ENCODE measurements at places on chromosomes 2 and 18. TPM values are rescaled to one million over a fixed set of nuclear protein-coding genes. Genes with fewer than 3 reads are reported as not detected.

- no peak for DNase-seq
Observed at GRCh38 chr2:8546612-8547283, 135.1 kb upstream of the ID2 start.

GRCh38 chr2:172101821-172102390 is 794 bp downstream of the DLX2 start:
- no peak for DNase-seq

SFT2D3 gene
- polyA plus RNA-seq = not detected

CROCC2 gene
- not detected for polyA plus RNA-seq

- no peak for DNase-seq
Observed at GRCh38 chr2:9086465-9086864, 83.0 kb upstream of the MBOAT2 start.

GRCh38 chr2:108189316-108189715 is 50.5 kb upstream of the SULT1C3 start:
- no peak for DNase-seq

- DNase-seq = no peak
Observed at GRCh38 chr2:9403924-9404323, 19.4 kb downstream of the ITGB1BP1 start.

DNA sequence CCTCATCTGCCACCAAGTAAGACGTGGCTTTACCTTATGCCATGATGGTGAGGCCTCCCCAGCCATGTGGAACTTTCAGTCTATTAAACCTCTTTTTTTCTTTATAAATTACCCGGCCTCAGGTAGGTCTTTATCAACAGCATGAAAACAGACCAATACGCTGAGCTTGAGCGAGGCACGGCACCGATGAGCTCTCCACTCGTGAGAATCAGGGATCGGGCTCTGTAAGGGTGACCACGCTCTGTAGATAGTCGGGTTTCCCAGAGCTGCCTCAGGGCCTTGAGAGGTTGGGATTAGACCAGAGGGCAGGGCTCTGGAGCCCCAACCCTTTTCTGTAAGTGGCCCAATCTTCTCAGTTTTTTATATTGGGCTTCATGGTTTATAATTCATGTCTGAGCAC is 360.3 kb upstream of the MYT1L start:
- DNase-seq = no peak

REG3A gene
- polyA plus RNA-seq = not detected

METTL21A gene
- 33.1 TPM for polyA plus RNA-seq

- DNase-seq = peak; percentile 40
Observed at GRCh38 chr2:6866275-6866671, 566 bp upstream of the CMPK2 start.

ABCG5 gene
- 0.50 TPM for polyA plus RNA-seq

- DNase-seq = no peak
Observed at GRCh38 chr18:68418881-68419280, 296.0 kb downstream of the TMX3 start.

- no peak for DNase-seq
Observed at GRCh38 chr2:150286730-150287362, 200.6 kb downstream of the RND3 start.

TSPYL6 gene
- polyA plus RNA-seq = not detected

- no peak for DNase-seq
Observed at GRCh38 chr2:54103454-54104314, 11.7 kb upstream of the ACYP2 start.

MYL12A gene
- 476 TPM for polyA plus RNA-seq

DNA sequence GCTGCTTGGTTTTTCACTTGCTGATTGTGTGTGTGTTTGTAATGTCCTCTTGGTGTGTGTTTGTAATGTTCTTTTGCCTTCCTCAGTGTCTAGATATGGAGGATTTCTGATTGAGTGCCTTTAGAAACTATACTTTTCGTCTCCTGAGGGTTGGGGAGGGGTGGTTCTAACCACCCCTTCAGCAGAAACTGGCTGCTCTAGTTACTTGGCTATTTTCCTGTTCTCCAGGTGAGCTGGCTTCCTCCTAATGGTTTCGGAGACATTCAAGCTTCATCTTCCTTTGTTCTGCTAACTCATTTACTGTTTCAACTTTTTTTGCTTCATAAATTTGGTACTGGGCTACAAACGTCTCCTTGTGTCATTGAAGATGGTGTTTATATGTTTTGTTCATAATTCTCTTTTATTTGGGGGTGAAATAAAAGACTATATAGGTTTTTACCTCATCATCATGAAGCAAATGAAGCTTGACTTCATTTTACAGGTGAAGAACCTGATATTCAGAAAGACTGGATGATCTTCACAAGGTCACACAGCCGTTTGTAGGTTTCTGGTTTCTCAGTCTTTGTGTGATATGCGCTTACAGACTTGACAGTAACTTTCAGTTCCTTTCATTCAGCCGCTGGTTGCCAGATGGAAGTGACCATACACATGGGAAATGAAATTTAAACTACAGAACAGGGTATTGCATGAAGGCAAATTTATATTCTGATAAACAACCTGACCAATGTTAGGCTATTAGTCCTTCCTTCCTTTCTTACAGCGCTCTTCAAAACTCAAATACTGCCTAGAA is 238.5 kb downstream of the GALR1 start:
- no peak for DNase-seq

CTLA4 gene
- not detected for polyA plus RNA-seq
